NCI-H2081 (cell line): ENCODE measurements at places on chromosomes 5 and 9.

DNA sequence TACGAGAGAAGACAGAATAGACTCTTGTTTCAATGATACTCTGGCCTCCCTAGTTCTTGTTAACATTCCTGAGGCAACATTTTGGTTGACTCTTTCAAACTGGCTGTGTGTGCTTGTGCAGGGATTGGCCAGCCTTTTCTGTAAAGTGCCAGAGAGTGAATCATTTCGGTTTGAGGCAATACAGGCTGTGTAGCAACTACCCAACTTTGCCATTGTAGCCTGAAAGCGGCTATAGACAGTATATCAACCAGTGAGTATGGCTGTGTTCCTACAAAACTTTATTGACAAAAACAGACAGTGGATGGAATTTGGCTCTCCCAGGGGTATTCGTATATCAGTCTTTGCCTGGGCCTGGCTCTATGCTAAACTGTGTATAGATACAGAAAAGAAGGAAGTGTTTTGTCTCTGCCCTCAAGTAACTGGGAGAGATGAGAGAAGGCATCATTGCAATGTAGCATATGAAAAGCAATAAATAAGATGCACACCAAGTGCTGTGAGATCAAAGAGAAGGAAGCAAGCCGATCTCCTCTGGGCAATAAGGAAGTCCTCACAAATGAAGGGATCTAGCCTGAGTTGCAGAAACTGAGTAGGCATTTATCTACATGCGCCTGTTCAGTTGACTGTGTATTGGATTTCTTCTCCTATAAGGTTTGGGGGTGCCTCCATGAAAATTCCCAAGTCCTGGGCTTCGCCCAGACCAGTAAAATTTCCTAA, 568.0 kb upstream of the KLF4 start:
- DNase-seq, result no peak

DNA sequence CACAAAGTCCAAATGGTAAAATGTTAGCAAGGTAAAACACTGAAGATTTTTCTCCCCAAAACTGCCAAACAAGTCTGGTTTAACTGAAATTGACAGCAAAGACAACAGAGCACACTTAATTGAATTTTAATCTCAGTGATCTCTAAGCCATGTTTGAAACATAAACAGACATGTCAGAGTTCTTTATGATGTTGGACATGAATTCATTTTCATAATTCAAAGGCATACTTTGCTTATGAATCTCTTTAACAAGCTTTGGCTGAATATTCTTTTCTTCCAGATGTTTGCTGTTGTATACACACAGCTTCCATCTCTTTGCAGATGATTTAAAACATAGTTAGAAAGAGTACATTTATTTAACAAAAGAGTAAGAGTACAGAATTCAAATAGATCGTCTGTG, 509.1 kb downstream of the RAB3C start:
- DNase-seq, result no peak

- no peak for DNase-seq
These were observed 55.8 kb upstream of the PTCH1 start for GRCh38 chr9:95572381-95573151.

GRCh38 chr5:6349387-6349786, 29.0 kb downstream of the MED10 start:
- no peak for DNase-seq

GRCh38 chr5:40780199-40780598, 18.0 kb downstream of the PRKAA1 start:
- no peak for DNase-seq

DNA sequence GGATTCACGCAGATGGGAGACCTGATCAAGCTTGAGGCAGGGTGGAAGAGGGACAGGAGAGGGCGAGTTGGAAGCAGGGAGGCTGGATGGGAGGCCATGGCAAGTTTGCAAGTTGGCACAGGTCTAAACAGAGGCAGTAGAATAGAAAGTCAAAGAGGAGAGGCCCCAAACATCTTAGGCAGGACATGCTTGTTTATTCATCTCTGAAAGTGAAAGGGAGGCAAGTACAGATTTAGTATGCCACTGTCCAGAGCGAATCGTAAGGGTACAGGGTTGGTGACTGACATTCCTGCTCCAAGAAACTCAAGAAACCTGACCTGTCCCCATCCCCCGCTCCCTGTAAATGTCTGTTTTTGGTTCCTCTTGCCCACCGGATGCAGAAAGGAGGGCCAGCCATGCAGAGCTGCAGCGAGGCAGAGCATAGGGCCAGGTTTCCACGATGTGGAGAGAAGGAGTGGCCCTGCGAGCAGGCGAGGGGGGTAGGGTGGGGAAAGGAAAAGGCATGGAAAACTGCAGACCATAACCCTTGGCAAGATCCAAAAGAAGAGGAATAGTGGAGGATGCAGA, 96.2 kb upstream of the BOD1 start:
- no peak for DNase-seq

DNA sequence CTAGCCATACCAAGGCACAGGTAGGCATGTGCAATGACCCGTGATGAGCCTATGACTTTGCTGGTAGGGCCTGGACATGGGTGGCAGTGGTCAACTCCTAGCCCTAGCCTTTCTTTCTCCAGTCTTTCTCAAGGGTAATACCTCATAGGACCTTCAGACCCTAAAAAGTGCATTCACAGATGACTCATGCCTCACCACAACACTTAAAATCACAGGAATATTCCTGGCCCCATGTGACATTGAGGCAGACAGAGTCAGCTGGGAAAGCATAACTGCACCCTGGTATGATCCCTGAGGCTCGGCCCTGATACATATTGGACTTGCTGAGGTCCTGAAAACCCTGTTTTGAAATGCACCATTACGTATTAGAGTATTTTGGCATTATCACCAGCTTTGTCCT, 449.5 kb downstream of the HINT1 start:
- DNase-seq, result no peak

DNA sequence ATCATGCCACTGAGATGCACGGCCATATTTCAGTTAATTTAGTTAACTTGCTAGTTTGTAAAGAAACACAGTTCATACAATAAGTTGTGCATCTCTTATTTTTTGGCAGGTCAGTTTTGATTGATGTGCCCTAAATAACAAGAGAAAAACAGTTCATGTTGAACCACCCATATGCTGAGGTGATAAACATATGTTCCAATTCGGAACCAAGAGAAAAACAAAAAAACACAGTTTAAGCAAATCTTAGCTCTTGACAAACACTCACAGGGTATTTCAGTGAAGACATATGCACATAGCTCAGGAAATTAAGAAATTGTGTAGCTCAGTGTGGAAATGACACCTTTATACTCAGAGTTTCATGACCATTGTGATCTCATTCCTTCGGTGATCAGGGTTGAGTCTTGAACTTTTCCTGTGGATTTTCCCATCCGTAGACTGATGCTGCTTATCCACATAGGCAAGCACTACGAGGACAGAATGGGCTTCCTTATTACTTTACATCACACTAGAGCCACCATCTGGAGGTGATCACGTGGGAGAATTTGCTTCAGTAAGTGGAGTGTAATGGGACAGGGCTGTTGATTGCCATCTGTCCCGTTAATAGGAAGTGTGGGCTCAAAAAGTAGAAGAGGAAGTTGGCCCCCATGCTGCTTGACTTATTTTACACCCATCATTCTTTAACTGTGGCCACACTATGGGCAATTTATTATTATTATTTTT, 773.0 kb downstream of the MTRR start:
- DNase-seq, result no peak

DNA sequence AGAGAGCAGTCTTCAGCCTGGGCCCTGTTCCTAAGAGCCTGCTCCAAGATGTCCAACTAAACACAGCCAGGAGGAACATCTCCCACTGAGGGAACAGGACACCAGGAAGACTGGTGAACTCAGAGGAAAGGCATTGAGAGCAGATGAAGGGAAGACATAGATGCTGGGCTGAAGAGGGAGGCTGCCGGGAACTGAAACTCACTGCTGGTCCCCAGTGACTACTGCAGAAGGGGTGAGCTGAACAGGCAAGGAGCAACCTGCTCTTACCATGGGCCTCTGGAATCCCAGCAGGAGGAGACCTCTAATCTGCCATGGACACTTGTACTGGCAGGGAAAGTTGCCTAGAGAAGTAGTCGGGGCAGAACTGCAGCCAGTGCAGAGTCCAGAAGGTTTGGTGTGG, 95.7 kb downstream of the TRPM3 start:
- no peak for DNase-seq

GRCh38 chr9:136659861-136660784, 2.6 kb upstream of the EGFL7 start:
- DNase-seq, result no peak

- DNase-seq, result no peak
These were observed 348.1 kb downstream of the ELAVL2 start for GRCh38 chr9:23477908-23478307.

DNA sequence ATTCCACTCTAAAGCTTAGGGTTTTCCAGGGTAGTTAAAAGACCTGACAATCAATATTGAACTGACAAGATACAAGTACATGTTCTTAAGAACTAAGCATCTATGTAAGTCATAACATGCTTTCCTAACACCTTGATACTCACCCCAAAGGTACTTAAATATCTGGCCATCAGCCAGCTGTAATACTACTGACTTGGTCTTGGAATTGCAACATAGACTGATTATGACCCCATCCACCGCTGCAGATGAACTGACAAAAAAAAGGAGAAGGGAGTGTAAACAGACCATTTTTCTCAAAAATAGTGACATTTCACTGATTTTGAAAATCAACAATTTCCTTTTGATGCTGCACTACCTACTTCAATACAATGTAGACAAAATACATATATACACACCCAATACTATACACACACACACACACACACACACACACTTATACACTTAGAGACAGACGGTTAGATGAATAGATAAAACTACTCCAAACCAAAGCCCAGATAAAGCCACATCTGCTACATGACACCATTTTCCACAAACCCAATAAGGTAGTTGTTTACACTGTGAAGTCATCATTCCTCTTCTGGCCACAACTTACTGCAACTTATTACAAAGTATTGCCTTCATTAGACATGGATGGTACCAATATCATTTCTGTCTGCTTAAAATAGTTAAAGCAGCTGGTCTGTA, 30.4 kb downstream of the ELP1 start:
- DNase-seq, result no peak

GRCh38 chr5:17305017-17305416, 87.6 kb downstream of the BASP1 start:
- DNase-seq, result no peak

GRCh38 chr9:127942216-127943010, 4.8 kb upstream of the DPM2 start:
- DNase-seq, result peak; percentile 25
